HFF-Myc (cell line): ENCODE measurements at places on chromosomes 1 and 21.

DNA sequence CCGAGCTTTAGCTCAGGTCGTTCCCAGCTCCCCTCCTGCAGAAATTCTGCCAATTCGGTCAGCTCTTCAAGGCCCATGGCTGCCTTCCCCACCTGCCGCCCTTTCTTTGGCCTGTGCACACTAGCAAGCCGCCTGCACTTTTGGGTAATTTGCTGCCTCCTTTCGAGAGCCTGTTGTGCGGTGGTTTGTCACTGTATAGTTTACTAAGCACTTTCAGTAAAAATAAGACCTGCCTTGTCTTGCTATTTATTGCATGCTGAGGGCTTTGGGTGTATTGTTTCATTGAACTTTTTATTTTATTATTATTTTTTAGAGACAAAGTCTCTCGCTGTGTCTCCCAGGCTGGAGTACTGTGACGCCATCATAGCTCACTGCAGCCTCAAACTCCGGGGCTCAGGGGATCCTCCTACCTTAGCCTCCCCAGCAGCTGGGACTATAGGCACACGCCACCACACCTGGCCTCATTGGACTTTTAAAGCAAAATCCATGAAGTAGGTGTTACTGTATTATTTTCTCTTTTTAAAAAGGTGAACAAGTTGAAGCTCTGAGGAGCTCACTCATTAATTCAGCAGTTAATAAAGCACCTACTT, 1.1 kb upstream of the FABP3 start:
- DNase-seq, result no peak

DNA sequence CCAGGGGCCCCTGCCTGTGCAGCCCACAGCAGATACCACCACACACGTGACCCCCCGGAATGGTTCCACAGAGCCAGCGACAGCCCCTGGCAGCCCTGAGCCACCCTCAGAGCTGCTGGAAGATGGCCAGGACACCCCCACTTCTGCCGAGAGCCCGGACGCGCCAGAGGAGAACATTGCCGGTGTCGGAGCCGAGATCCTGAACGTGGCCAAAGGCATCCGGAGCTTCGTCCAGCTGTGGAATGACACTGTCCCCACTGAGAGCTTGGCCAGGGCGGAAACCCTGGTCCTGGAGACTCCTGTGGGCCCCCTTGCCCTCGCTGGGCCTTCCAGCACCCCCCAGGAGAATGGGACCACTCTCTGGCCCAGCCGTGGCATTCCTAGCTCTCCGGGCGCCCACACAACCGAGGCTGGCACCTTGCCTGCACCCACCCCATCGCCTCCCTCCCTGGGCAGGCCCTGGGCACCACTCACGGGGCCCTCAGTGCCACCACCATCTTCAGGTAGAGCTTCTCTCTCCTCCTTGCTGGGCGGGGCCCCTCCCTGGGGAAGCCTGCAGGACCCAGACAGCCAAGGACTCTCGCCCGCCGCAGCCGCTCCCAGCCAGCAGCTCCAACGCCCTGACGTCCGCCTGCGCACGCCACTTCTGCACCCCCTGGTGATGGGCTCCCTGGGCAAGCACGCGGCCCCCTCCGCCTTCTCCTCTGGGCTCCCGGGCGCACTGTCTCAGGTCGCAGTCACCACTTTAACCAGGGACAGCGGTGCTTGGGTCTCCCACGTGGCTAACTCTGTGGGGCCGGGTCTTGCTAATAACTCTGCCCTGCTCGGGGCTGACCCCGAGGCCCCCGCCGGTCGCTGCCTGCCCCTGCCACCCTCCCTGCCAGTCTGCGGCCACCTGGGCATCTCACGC, 51.0 kb downstream of the COL18A1 start:
- DNase-seq, result no peak

DNA sequence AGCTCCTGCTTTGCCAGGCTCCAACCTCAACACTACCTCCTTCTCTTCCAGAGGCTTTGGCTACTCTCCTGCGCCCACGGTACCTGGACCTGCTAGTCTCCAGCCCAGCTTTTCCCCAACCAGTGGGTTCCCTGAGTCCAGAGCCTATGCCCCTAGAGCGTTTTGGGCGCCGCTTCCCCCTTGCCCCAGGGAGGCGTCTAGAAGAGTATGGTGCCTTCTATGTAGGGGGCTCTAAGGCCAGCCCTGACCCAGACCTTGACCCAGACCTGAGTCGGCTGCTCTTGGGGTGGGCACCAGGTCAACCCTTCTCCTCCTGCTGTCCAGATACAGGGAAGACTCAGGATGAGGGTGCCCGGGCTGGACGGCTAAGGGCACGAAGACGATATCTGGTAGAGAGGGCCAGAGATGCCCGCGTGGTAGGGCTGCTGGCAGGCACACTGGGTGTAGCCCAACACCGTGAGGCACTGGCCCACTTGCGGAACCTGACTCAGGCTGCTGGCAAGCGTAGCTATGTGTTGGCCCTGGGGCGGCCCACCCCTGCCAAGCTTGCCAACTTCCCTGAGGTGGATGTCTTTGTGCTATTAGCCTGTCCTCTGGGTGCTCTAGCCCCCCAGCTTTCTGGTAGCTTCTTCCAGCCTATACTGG, 1.6 kb downstream of the DPH2 start:
- DNase-seq, result no peak

GRCh38 chr1:206911064-206911663, 10.6 kb downstream of the FCMR start:
- DNase-seq, result no peak

DNA sequence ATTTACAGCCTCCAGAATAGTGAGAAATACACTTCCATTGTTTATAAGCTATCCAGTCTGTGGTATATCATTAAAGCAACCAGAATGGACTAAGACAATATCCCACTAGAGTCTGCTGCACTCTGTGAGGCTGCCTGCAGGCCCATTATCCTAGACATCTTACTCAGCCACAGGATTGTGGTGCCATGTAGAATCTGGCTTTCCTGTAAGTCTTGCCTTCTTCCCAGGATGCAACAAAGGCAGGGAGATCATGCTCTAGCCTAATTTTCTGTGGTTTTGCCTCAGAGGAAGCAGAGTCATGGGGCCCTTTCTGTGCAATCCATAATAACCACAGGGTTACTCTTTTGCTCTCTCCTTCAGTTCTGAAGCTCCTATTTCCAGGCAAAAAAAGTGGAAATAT, 299.1 kb upstream of the DEPDC1 start:
- DNase-seq, result no peak

DNA sequence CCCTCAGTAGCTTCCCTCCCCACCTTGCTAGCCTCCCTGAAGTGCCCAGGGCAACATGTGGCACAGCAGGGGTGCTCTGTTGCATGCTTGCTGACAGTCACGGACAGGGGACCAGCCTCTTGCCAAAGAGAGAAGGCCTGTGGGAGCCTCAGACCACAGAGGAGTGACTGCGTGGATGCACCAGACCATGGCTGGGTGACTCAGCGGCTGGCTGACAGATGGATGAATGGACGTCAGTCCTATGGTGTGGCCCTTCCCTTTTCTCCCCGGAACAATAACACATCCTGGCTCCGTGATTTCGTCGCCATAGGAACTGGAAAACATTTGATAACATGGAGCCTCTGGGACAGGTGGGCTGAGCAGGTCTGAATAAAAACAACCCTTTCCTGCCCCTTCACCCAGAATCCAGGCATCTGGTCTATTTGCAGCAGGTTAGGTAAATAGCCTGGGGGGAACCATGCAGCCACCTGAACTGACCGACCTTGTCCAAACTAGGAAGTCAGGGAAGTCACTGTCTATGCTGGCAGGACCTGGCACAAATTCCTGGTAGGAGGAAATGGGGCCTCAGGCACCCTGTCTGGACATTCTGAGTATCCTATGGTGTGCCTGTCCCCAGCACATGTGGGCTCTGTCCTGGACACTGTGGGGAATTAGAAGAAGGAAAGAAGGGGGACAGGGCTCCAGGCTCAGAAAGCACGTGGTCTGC, 53.3 kb downstream of the NENF start:
- DNase-seq, result peak; percentile 65
